ENCODE measurements at places on chromosomes 3 and 15.

GRCh38 chr3:11650391-11650790, 6.7 kb upstream of the VGLL4 start:
- DNase-seq: no peak

DNA sequence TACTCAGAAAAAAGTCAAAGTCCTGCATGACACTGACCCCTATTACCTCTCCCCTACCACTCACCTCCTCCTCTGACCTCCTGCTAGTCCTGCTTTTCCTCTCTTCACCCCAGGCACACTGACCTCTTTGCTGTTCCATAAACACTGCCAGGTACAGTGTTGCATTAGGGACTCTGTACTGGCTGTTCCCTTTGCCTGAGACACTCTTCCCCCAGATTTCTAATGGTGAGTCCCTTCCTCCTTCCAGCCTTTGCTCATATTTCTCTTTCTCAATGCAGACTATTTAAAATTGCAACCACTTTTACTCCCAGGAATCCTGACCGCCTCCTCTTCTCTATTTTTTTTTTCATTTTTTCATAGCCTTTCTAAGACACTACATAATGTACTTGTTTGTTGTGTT, 36.3 kb upstream of the UBE2E2 start:
- DNase-seq: no peak

GRCh38 chr3:107525644-107526305, 3.0 kb downstream of the BBX start:
- DNase-seq: peak; percentile 22

- peak; percentile 43 for DNase-seq
Measured at GRCh38 chr3:89851974-89852621, 744.7 kb downstream of the EPHA3 start.

DNA sequence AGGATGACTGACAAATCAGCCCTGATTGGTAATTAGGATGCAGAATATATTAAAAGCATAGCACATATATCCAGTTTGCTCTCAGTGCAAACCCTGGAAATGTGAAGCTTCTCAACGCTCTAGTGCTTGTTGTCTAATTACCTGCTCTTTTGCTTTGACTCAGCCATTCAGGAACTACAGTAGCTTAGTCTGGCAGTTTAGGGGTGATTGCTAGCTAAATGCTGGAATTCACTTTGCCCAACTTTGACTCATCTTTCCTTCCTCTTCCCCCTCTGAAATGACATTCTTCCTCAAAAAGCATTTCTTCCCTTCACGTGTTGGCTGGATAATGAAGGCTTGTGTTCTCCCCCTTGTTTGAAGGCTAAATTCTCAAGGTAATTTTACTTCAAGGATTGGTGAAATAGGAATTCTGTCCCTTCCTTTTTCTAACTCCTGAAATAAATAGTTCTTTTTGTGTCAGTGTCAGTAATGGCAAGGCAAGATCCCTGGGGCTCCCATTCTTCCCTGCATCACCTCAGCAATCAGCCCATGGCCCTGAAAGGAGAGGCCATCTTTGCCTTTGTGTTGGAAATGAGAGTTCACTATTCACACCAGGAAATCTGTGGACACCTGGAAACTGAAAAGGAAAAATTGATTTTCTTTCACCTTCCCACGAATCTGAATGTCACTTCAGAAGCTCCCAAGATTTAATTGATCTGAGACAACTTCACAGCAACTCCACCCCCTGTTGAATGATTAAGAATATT, 103.6 kb downstream of the ECT2 start:
- no peak for DNase-seq

DNA sequence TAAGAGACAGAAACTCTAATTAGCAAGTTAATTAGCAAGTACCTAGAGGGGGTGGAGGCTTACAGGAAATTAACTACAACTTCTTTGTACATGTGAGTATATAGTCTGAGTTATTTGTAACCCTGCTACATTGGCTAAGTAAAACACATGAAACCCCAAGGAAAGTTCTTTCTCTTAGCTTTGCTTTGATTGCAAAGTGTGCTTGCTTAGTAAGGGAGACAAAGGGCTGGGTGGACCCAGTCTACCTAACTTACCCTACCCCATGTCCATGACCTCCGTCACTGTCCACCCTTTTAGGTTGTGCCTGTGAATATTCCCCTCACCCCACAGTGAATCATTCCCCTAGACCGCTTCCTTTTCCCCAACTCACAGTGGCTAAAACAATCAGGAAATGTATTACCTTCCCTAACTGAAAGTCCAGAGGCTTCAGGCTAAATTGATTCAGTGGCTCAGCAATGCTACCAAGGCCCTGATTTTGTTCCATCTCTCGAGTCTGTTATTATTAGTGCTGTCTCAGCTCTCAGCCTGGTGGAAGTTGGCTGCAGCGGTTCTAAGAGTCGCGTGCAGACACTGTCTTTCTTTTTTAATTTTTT, 31.1 kb upstream of the RYR3 start:
- DNase-seq: peak; percentile 93

DNA sequence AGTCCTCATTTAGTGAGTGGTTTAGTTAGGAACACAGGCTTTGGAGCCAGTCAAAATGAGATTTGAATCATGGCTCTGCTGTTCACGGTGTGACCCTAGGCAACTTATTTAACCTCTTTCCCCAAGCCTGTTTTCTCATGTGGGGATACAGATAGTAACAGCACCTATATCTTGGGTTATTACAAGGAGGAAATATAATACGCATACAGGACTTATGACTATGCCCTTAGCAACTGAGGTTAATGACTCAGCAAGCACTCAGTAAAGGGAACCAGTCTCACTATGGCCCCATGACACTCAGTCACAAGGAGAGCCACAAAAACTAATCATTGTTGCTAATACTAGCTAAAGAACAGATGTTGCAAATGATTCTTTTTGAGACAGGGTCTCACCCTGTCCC, 45.9 kb downstream of the SUMF1 start:
- peak; percentile 89 for DNase-seq

- DNase-seq: no peak
Measured at GRCh38 chr3:18529631-18530030, 104.5 kb upstream of the SATB1 start.

- DNase-seq: no peak
Measured at GRCh38 chr3:46972396-46972795, 4.1 kb downstream of the CCDC12 start.

- DNase-seq: peak; percentile 73
Measured at GRCh38 chr15:50257924-50258323, 7.6 kb downstream of the HDC start.

GRCh38 chr3:117586161-117586560, 876.6 kb downstream of the TUSC7 start:
- no peak for DNase-seq

- no peak for DNase-seq
Measured at GRCh38 chr3:179880868-179881267, 155.9 kb downstream of the PEX5L start.

DNA sequence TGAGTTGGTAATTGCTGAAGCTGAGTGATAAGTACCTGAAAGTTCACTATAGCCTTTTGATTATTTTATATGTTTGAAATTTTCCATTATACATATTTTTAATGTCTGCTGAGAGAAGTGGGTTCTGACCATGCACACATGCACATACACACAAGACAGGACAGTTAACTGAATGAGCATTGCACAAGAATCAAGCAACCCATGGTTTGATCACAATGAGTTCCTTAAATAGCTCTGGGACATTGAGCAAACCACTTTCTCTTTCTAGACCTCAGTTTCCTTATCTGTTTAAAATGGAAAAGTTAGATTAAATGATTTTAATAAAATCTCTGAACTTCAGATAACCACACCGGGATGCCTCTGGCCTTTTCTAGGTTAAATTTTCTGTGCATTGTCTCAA, 26.7 kb downstream of the SNTN start:
- no peak for DNase-seq

GRCh38 chr15:90638201-90638691, 78.9 kb upstream of the BLM start:
- no peak for DNase-seq

- DNase-seq: no peak
Measured at GRCh38 chr3:37493485-37494080, 319.2 kb upstream of the LRRFIP2 start.

DNA sequence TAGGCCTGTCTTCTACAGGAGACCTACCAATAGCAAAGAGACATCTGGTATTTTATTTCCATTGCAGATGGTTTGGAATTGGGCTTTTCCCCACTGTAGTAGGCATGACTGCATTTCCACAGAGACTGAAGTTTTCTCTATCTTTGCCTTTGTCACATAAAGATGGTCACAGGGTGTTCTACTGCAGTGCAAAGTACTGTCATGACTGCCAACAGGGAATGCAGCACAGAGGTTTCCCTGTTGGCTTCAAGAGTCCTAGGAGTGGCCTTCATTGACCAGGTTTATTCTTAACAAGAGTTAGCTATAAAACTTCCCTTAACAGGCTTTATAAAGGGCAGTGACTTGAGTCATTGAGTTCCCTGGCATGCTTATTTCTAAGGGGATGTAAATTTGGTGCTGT, 36.8 kb upstream of the TM4SF4 start:
- DNase-seq: no peak

Measured in epithelial cell of esophagus (primary cell).